ENCODE measurements at places on chromosomes 16 and 17. TPM values are rescaled to one million over a fixed set of nuclear protein-coding genes. Genes with fewer than 3 reads are reported as not detected.

Gene OTOA
- 0.13 TPM for total RNA-seq

Gene CRISPLD2
- 45.5 TPM for total RNA-seq

Gene OR3A2
- total RNA-seq = 0.26 TPM

Gene FOXL1
- 2.3 TPM for total RNA-seq

Gene MYLK3
- 0.39 TPM for total RNA-seq

Gene GTF3C1
- 63.4 TPM for total RNA-seq

Gene CDK5R1
- total RNA-seq = 0.54 TPM

Gene HOXB4
- total RNA-seq = not detected

Gene CDRT4
- total RNA-seq = 6.3 TPM

Gene SOX8
- 0.91 TPM for total RNA-seq

Gene SLFN12L
- not detected for total RNA-seq

Gene SEPHS2
- total RNA-seq = 16.4 TPM

Gene PABPN1L
- total RNA-seq = not detected

Gene HSF4
- 3.0 TPM for total RNA-seq

Gene SAMD14
- total RNA-seq = 0.86 TPM

Gene CD7
- total RNA-seq = not detected

Gene PIRT
- total RNA-seq = not detected

Gene KDM6B
- total RNA-seq = 3.1 TPM

Gene SCNN1G
- not detected for total RNA-seq

Gene CMTM2
- total RNA-seq = not detected

Gene CCDC78
- total RNA-seq = 0.97 TPM

Gene IRF8
- total RNA-seq = not detected

Gene FAM171A2
- 0.91 TPM for total RNA-seq

Gene SSTR5
- total RNA-seq = 0.32 TPM

Gene OR1F1
- total RNA-seq = not detected

Gene TLCD2
- 5.3 TPM for total RNA-seq

Gene CA7
- not detected for total RNA-seq

Gene SEPTIN12
- total RNA-seq = not detected

Gene KCNH6
- total RNA-seq = not detected

Gene C17orf50
- total RNA-seq = not detected

Gene MYOCD
- 7.7 TPM for total RNA-seq

Gene CDK12
- 49.0 TPM for total RNA-seq

Gene TEDC2
- total RNA-seq = 1.8 TPM

Gene PTX4
- total RNA-seq = not detected

Gene NKD1
- total RNA-seq = 0.78 TPM

Gene ITGAX
- total RNA-seq = 0.52 TPM

Gene COPS3
- total RNA-seq = 87.7 TPM

All from articular chondrocyte of knee joint (primary cell).